T-helper 1 cell (primary cell): ENCODE measurements at places on chromosomes 1 and 21.

GRCh38 chr21:45867041-45867666 is 114.4 kb upstream of the COL6A1 start:
- no peak for DNase-seq

DNA sequence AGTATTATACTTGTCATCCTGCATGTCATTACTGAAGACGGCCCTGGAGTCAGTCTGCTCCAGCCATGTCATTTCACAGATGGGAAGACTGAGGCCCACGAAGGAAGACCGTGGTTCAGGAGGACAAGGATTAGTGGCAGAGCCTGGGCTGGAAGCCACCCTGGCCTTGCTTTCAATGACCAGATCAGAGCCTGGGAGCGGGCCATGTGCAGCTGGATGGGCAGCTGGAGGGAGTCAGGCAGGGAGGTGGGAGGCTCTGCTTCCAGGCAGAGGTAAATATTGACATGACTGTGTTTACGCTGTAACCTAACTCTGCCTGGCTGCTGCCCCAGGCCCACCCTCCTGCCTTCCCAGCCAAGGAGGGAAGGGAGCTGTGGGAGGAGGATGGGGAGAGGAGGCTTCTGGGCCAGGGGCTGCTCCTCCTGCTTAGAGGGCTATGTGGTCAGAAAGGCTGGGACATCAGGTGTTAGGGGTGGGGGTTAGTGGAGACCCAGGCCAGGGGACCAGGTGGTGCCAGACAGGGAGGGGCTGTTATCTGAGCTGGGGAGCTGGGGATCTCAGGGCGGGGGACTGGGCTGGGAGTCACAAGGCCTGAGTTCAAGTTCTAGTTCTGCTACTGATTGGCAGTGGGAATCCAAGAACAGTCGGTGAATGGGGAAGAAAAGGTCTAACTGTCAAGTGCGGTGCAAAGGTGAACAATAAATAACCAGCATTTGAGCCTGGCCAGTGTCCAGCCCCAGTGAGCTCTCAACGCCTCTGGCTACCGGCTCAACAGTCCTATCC is 48.5 kb upstream of the ECE1 start:
- DNase-seq, result no peak

GRCh38 chr1:159200769-159201168 is 3.9 kb upstream of the ACKR1 start:
- no peak for DNase-seq

DNA sequence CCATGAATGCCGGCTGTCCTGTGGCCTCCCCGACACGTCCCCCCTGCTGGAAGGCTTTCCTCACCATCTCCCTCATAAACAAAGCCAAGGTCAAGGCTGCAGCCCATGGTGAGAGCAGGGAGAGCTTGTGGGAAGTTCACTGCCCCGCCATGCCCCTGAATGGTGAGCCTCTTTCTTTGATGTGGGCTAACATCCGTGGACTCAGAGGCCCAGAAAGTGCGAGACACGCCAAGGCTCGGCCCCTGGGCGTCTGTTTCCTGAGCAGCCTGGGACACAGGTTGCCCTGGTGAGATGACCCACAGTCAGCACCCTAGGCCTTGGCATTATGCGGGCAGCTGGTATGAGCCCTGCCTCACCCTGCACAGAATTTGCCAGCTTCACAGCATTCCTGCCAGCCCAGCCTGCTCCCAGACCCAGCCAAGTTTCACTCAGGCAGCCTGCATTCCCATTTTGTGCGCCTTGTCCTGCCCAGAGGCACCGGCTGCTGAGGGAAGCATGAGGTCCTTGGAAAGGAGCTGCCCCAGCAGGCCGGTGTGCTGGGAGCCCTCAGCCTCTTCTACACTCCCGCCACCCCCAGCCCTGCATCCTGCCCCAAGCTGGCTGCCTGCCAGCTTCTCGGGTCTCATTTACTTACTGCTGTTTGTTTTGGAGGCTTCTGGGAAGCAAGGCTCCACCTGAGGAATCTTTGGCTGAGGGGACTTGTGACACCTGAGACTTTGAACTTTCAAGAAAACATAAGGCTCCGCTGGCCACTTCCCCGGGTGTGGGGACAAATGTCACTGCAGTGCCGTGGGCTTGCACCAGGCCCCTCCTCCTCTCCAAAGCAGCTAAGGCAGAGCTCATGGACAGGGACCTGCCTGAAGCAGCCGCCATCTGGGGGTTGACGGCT is 31.9 kb downstream of the NEK2 start:
- DNase-seq, result no peak

DNA sequence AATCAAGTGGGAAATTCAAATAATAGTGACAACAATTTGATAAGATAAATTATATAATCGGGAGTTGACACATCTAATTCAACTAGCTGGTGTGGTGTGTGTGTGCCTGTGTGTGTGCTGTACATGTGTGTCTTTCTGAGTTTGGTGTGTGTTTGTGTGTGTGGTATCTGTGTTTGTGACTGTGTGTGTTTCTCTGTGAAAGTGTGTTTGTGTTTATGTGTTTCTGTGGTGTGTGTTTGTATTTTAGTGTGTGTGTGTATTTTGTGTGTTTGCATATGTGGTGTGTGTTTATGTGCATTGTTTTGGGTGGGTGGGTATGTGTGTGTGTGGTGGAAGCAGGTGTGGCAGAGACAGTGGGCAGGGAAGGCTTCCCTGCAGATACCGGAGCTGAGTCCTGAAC is 4.8 kb upstream of the DSCAM start:
- DNase-seq, result no peak

DNA sequence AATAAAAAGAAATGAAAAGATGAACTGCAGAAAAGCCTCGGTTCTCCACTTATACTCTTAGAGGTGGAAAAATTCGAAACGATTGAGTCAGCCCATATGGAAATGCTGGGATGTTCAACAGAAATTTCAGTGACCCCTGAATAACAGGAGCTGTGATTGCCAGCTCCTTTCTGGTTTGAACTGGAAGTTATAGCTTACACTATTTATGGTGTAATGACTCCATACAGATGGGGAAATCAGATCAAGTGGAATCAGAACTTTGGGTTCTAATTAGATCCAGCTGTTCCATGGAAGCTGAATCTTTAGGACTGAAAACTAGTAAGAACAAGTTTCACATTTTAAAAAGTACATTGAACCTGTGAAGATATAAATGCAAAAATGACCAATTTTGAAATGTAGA is 569.3 kb upstream of the ZRANB2 start:
- no peak for DNase-seq

DNA sequence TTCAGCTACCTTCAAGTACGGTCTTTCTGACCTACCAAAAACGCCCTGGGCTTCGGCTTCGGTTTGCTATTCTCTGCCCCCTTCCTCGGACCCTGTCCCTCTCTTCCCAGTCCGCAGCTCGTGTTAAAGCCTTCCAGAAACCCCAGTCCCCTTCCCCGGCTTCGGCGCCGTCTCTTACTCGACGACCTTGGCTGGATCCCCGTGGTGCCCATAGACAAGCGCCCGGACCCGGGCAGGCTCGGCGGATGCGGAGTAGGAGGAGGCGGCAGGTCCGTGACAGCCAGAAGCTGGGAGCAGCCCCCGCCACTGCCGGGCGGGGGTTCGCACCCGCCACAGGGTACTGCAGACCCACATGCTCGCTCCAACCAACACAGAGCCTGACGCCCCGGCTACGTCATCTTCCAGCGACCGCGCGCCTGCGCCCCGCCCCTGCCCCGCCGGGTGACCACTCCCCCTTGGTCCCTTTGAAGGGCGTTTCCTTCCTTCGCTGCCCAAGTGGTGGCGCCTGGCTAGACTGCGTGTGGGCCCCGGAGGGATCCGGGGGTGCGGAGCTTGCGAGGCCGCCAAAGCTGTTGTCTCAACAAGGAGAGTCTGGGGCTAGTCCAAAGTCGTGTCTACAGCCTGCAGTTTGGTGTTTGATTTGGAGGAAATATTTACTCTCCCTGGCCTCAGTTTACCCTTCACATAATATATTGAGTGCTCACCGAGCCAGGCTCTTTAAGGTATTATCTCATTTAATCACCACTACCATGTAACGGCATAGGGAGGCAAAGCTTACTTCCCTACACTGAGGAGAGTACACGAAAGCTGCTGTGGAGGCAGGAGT is at the start of gene MECR:
Gene MECR (minus strand): TSS at position 382 of the 826 bp plus-strand sequence. CDS start 28 bp downstream, at position 354.
- peak; percentile 88 for DNase-seq

DNA sequence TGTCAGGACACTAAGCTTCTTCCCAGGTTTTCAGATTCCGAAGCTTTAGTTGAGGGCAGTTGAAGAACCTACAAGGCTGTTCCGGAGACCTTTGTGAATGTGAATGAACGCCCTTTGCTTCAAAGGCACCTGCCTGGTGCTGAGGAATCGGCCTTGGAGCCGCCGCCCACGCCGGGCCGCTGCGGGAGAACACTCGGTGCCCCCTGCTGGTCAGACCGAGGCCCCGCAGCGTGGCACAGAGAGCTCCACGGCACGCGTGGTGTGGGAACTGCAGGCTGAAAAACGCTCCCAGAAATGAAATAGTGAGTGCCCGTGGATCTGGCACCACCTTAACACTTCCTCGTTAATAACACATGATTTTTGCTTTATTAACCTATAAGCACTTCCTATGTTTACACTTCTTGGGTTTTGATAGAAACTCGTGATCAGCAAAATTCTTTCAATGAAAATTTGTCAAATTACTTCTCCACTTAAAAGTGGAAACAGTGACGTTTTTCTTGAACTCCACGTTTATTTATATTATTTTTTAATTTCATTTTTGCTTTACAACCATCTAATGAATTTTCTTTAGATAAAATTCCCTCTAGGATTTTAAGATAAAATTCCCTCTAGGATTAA is 460.6 kb downstream of the DSCAM start:
- no peak for DNase-seq

- DNase-seq, result no peak
These were observed 2.6 kb downstream of the DLGAP3 start for GRCh38 chr1:34926894-34927293.

DNA sequence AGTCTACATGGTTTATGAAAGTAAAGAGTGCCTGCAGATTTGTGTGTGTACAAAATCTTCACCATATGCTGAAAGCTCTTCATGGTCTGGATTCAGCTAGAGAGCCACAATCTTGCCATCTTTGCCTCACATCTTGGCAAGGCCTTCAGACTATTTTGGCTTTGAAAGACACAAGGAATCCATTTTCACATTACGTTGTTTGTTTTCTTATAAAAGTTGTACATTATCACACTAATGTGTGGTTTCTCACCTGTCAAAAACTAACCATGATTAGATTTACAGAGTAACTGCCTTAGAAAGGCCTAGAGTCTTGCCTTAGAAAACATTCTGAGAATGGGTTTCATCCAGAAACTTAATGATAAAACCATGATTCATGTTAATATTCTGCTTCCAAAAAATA is 494.6 kb downstream of the NEGR1 start:
- DNase-seq, result no peak

- DNase-seq, result peak; percentile 64
These were observed 78.9 kb downstream of the SLC66A1 start for GRCh38 chr1:19390901-19391595.

GRCh38 chr1:164772635-164773034 is 213.7 kb downstream of the PBX1 start:
- DNase-seq, result no peak

DNA sequence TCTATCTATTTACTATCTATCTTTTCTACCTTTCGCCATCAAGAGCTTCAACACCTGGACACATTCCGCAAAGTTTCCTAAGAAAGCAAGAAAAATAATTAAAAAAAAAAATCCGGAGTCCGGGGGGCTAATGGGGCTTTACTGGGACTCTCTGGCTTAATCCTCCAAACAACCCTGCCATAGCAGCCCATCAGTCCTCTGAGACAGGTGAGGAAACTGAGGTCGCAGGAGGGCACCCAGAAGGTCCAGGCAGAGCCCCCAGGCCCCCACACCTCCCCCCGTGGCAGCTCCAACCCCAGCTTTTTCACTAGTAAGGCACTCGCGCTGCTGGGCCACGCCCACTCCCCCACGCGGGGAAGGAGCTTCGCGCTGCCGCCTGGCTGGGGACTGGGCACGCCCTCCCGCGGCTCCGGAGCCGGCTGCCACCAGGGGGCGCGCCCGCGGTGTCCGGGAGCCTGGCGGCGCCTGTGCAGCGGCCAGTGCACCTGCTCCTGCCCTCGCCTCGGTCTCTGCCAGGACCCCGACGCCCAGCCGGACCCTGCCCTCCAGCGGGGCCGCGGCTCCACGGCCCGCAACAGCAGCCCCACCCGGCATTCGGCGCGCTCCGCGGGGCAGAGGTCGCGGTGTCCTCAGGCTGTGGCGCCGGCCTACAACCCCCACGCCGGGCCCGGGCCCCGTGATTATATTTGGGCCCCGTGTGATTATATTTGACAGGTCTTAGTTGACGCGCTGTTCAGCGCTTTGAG is 54.1 kb upstream of the SAMD11 start:
- DNase-seq, result peak; percentile 77

- no peak for DNase-seq
These were observed 41.7 kb downstream of the CD53 start for GRCh38 chr1:110914676-110915075.

GRCh38 chr1:48761986-48762385 is 14.7 kb downstream of the BEND5 start:
- no peak for DNase-seq

DNA sequence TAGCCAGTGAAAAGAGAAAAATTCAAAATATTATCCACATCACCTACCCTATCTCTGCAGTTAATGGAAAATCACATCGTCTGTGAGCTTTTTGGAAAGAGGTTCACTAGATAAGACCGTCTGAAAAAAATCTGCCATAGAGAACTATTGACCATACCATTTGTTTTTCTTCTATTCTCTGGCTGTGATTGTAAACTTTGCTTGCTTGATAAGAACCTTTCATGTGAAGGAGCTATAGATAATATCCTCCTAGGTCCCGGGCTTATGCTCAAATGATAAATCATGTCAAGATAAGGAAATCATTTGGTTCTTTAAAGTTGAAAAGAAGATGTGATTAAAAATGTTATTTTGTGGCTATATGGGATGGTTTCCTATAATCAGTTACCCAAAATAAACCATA is 369.9 kb downstream of the SIPA1L2 start:
- DNase-seq, result no peak

- no peak for DNase-seq
These were observed 70.3 kb downstream of the HSF2BP start for GRCh38 chr21:43588957-43589356.

DNA sequence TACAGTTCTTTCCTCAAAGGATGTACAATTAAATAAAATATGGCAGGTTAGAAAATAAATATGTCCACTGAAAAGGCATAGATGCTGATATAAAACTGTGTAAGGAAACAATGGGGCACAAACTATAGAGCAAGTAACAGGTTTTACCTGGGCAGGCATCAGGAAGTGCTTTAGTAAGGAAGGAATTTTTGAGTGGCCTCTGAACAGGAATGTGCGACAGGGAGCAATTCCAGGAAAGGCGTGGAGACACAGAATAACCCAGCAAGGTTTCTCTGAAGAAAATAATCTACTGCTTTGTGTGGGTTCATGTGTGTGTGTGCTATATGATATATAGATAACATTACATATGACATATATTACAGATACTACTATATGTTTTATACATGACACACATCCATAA is 128.4 kb downstream of the RGS21 start:
- no peak for DNase-seq

DNA sequence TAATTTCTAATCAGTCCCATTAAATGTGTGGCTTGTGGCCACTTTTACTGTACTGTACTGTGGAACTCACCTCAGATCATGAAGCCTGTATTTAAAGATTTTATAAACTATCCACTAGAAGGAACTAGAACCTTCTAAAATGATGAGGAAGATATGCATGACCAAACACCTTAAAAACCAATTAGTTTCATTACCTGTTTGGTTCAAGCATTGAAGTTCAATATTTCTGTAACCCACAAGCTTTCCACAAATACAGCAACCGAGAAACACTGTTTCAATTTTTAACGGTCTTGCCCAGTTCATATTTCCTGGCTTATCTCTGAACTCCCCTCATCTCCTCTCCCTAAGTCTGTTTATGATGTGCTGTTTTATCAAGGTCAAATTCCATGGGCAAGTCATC is 264.3 kb upstream of the PLD5 start:
- no peak for DNase-seq
